ENCODE measurements at places on chromosomes 2 and 18.

GRCh38 chr2:99261242-99261641 is 5.8 kb upstream of the LYG2 start:
- DNase-seq, result no peak

- no peak for DNase-seq
Measured at GRCh38 chr2:219369447-219369861, 18.3 kb downstream of the DNPEP start.

DNA sequence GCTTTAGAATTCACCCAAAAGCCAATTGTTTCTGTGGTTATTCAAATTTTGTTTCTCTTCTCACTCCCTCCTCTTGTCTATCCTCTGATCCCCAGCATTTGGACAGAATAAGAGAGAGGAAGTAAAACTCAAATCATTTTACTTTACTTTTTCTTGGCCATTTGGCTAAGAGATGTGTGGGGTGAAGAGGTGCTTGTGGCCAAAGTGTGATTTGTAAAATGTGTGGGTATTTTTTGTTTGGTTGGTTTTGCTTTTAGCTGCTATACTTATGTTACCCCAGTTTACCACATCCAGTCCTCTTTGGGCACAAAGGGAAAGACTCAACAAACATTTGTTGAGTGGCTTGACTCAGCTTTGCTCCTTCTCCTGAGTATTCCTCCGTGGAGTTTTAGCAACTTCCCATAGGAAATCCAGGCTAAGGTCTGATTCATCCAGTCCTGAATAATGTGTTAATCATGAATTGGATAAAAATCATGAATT is 109.1 kb upstream of the CYP1B1 start:
- DNase-seq, result no peak

GRCh38 chr2:112627060-112628040 is 18.4 kb upstream of the SLC20A1 start:
- peak; percentile 53 for DNase-seq

- no peak for DNase-seq
Measured at GRCh38 chr18:3046216-3046808, 33.4 kb upstream of the LPIN2 start.

DNA sequence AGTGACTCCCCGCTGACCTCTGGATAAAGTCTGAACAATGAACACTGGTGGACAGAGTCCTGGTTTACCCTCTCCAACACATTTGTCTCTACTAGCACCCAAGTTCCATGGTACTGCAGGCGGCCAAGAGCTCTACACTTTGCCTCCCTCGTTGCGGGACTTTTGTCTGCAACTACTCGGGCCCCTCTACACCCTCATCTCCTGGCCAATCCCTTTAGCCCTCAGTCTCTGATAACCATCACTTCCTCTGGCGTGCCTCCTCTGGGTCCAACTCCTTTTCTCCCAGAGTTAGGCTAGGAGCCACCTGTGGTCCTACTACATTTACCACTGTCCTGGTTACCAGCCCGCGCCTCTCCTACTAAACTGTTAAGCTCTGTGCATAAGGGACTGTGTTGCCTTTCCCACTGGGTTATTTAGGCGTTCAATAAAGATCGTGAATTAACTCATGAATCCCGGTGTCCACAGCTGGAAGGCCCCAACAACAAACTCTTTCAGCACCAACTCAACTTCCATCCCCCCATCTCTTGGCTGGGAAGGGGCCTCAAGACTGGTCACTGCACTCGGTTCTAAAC is 757 bp downstream of the HDHD2 start:
- DNase-seq, result peak; percentile 12

DNA sequence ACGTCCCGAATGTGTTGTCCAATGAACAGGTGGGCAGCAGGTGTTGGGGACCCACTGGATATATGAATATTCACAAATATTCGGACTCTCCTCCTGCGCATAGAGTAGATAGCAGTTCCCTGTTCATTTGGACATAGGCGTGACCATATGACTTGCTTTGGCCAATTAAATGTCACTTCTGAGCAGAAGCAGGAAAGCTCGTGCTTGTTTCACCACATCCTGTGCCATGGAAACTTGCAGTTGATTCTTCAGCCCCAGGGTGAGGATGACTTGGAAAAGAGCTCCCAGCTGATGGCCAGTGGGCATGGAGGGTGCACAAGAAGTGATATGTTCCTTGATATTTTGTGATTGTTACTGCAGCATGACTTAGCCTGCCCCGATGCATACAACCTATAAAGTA is 52.6 kb downstream of the PTPRM start:
- no peak for DNase-seq

GRCh38 chr2:199842631-199843395 is 8.2 kb downstream of the FTCDNL1 start:
- no peak for DNase-seq

GRCh38 chr2:48356701-48357325 is 173.1 kb upstream of the STON1 start:
- peak; percentile 68 for DNase-seq

Measured in A673 (cell line).